ENCODE measurements at places on chromosomes 12 and 14.

DNA sequence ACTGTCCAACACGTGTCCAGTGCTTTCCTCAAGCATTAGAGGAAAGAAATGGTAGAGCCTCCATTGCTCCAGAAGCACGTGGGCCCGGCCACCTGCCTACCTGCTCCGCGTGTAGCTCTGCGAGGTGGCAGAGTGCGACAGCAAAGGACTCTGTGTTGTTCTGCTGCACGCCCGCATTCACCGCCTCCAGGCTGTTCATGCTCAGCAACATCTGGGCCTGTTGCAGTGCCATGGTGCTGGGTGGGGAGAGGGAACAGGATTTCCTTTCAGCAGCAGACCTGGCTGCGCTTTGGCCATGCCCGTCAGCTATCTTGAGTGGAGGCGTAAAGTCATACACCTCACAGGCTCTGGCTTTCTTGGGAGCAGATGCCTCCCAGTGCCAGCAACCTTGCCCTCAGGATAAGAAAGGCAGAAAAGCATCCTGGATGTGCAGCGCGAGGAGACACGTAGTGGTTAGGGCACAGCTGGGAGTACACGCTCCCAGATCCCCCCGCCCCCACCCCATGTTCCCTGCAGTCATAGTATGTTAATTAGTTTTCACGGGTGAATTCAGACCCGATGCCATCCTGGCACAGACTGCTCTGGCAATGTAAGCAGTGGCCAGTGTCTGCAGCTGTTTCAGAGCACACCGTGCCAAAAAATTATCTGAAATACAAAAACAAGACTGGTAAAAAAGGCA is 25.1 kb downstream of the ANAPC5 start:
- DNase-seq = no peak

GRCh38 chr12:40953076-40953475 is 235.0 kb upstream of the PDZRN4 start:
- no peak for DNase-seq

GRCh38 chr12:46825591-46826414 is at the start of gene SLC38A4:
Gene SLC38A4, minus strand, starts transcription at chr12:46825997. Its CDS starts 32,926 bp downstream, at chr12:46793071.
- DNase-seq = no peak

- DNase-seq = no peak
Observed at GRCh38 chr14:104732355-104732804, 8.4 kb downstream of the ADSS1 start.

DNA sequence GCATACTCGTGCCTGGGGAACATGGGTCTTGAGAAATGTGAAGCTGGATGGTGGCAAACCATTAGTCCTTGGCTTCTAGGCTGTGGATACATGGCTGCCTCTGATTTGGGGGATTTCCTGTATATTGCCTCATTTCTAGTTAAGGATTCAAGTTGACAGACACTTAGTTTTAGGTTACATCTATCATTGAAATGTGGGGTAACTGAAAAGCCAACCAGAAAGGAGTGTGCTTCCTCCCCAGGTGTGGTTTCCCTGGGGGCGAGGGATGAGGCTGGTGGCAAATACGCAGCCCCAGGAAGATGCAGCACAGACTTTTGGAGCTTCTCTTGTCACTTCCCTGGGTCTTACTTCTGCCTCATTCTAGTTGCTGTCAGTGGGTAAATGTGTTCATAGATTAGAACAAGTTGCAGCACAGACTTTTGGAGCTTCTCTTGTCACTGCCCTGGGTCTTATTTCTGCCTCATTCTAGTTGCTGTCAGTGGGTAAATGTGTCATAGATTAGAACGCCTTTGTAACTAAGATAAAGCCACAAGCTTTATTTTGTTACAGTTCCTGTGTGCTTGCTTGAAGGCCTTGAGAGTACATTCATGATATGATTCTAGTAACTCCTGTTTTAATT is 85.1 kb downstream of the BORCS5 start:
- no peak for DNase-seq

DNA sequence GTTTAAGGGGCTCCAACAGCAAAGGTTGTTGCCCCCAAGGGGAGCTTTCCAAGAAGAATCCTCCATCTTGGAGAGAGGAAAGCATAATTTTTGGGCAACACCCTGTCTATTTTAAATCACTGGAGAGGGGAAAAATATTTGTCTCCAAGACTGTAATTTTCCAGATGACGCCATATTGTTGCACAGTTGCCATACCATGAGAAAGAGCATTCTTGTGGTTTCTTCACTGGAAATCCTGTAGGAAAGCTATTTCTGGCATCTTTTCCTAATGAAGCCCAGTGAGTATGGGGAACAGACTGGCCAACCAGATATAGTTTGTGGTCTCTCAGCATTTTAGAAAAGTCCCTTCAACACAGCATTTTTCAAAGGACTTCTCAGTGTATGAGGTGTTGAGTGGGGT is 88.1 kb upstream of the MANSC4 start:
- DNase-seq = no peak

GRCh38 chr12:2118061-2118460 is 65.3 kb downstream of the CACNA1C start:
- DNase-seq = peak; percentile 12
